Jurkat, Clone E6-1 (cell line): ENCODE measurements at places on chromosomes 5 and 9.

DNA sequence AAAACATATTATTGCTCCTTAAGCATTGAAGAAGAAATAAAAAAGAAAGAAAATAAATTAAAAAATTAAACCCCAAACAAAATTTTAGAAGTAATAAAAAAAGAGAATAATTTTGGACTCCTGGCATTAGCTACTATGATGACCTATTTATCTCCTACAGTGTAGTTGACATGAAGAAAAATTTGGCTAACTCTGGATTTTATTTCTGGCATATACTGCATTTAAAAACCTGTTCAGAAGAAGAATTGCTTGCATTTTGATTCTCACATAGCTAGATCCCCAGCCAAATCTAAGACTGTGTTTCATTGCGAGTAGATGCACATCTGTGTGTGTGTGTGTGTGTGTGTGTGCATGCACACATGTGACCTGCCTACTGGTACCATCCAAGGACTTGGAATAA lies 30.1 kb upstream of the GABRG2 start:
- no peak for DNase-seq

DNA sequence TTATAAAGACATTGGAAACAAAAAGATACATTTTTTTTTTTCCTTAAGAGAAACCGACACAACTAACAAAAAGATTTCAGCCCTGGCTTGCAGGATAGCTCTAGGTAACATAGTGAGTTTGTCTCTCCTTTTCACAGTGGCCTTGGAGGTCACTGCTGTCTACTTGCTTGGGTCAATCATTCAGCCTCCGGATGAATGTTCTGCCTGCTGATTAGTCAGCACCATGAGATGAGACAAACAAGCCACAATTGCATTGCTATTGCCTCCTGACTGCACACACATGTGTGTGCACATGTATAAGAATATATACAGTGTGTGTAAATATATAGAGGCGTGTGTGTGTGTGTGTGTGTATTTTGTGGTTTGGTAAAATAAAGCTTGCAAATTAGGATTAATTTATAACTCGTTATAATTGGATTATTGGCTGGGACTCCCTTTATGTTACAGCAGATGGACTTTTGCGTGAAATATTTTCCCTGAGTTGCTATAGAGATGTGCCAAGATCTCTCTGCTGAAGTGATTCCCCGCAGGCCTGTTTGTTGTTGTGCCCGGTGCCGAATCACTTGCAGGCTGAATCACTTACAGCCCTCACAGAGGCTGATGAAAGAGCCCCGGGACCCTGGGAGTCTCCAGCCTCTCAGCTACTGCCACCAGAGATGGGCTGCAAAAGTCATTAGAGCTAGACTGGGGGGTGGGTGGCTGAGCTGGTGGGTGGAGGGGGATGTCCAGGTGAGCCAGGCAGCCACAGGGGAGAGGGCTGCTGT lies 161.2 kb downstream of the FGF18 start:
- DNase-seq, result no peak

DNA sequence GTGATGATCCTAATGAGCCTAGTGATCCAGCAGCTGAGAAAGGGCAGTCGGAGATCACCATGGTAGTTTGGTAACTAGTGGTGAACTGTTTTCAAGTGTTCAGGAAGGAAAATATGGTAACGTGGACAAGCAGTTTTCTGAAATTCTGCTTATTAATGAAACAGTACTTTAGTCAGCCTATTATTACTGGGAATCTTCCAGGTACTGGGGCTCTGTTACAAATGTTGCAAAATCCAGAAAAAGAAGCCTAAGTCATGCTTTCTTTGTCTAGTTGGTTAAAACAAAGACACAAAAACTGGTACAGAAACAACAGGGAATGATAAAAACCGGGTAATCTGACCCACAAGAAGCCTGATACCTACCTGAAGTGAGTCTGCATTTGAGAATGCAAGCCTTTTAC lies 18.2 kb downstream of the TTC23L start:
- no peak for DNase-seq

DNA sequence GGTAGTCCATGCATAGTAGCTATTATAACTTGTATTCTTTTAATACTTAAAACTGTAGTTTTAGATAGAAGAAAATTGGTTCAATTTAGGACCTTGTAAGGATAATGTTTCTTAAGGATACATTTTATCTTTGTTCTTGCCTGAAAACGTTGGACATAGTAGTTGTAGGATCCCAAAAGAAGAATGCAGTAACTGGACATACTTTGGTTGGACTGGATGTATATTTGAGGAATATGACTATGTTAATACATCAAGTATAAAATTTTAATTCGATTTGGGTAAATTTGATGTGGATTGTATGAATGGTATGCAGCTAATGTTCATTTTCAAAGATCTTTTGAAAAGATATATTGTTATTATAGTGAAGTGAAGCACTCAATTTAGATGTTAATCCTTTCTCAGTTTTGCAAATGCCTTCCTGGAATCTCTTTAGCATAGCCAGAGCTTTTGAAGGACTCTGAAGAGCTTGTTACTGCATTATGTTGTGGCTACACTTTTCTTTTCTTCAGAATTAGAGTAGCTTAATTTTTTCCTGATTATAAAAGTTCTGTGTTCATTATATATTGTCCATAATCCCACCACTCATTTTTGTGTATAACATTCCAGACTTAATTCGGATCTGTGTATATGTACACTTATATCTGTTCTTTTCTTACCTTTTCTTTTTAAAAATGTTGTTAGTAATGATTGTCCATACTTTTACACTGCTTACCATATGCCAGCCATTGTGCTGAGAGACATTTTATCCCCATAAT lies 41.2 kb downstream of the LRRTM2 start:
- no peak for DNase-seq

DNA sequence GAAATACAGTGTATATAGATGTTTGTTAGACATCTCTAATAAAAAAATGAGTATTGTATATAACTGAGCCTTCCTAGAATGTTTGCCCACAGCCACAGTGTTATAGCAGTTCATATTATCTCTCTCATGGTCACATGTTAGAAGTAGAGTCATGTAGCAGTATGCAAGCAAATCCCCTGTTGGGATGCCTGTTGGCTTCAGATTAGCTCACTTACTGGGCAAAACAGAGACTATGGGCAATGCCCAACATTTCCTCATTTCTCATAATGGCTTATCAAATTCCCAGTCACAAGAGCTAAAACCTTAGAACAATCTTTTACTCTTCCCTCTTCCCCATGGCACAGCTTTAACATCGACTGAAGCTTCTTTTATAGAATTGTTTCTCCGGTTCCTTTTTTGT lies 27.0 kb upstream of the PDCD1LG2 start:
- DNase-seq, result no peak

DNA sequence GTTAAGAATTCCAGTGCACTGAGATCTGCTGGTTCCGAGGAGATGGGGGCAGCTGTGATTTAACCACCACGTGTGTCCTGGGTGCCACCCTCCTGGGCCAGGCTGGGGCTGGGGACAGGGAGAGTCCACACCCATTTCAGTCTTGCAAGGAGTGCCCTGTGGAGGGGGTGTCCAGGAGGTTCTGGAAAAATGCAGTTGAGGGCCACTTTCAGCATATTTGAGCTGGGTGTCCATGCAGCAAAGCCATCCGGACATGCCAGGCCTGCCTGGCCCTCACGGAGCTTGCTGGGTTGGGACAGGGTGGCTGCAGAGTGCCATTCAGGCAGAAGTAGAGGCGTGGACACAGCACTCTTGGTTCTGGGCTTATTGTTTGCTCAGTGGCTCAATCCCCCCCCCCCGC lies 68.1 kb downstream of the NEK6 start:
- DNase-seq, result no peak

DNA sequence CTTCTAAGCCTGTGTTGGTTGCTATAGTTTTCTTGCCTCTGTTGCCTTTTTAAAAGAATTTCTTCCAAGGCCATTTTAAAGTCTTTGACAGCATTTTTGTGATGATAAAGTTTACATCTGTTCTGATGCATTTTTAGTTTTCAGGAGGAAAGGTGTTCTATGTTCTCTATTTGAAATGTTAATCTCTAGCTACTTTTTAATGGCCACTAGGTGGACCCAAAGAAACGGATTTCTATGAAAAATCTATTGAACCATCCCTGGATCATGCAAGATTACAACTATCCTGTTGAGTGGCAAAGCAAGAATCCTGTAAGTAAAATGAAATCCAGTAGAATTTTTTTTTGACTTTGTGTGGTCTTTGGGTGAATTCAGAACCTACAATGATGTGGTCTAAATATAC lies 60.2 kb downstream of the MELK start:
- peak; percentile 10 for DNase-seq

GRCh38 chr5:176887252-176887849 lies 11.8 kb downstream of the HK3 start:
- DNase-seq, result no peak

- no peak for DNase-seq
Measured at GRCh38 chr9:25025156-25025555, 479.5 kb upstream of the IZUMO3 start.

GRCh38 chr9:99628849-99629620 lies 192.7 kb upstream of the NR4A3 start:
- DNase-seq, result no peak
